NCI-H446 treated with DMSO at 0.1 percent for 48 hours (cell line): ENCODE measurements at places on chromosomes 7 and 10.

DNA sequence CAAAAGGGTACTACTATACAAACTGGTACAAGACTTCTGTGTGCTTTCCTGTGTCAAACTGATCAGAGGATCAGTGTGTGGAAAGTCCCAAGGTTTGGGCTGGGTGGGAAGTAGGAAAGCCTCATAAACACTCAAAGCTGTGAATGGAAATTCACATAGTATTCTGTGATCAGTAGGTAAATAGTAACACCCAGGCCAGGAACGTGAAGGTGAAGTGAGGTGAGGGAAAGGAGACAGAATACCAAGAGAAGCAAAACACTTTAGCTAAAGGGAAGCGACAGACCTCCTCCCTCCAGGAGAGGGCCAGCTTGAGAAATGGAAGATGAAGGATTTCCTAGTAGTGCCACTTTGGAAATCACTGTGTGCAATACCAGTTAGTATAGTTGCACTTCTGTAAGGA is 451.9 kb downstream of the KCNMA1 start:
- DNase-seq, result no peak

- DNase-seq, result no peak
Measured at GRCh38 chr7:39184391-39184790, 206.7 kb downstream of the POU6F2 start.

- no peak for DNase-seq
Measured at GRCh38 chr10:71645185-71645584, 74.4 kb downstream of the C10orf105 start.

- no peak for DNase-seq
Measured at GRCh38 chr10:4234661-4235060, 449.7 kb upstream of the KLF6 start.

DNA sequence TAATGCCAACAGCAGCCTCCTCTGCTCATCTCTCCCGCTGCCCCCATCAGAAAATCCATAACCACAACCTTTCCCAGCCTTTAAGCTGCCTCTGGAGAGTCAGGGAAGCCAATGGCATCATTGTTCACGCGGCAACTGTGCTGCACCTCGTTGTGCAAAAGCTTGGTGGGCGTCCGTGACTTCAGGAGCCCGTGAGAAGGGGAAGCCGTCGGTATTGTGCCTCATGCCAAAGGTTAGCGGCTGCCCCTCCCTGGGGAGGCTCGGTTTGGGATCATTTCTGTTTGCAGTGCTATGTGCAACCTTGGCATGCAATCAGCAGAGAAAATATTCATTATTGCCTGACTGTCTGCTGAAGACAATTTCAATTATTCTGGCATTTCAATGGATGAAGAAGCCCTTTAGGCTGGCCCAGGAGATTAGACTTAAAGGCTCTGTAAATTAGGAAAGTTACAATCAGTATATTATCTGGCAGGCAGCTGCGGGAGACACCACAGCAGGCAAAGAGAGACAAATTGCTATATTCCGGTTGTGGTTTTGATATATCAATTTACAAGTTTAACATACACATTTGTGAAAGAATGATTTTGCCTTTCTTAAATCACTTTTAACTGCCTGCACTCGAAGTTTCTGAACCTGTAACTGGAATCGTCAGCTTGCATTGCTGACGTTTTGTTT is 244.5 kb downstream of the GATA3 start:
- no peak for DNase-seq

GRCh38 chr7:142583446-142583845 is 165.8 kb upstream of the PRSS1 start:
- DNase-seq, result no peak

DNA sequence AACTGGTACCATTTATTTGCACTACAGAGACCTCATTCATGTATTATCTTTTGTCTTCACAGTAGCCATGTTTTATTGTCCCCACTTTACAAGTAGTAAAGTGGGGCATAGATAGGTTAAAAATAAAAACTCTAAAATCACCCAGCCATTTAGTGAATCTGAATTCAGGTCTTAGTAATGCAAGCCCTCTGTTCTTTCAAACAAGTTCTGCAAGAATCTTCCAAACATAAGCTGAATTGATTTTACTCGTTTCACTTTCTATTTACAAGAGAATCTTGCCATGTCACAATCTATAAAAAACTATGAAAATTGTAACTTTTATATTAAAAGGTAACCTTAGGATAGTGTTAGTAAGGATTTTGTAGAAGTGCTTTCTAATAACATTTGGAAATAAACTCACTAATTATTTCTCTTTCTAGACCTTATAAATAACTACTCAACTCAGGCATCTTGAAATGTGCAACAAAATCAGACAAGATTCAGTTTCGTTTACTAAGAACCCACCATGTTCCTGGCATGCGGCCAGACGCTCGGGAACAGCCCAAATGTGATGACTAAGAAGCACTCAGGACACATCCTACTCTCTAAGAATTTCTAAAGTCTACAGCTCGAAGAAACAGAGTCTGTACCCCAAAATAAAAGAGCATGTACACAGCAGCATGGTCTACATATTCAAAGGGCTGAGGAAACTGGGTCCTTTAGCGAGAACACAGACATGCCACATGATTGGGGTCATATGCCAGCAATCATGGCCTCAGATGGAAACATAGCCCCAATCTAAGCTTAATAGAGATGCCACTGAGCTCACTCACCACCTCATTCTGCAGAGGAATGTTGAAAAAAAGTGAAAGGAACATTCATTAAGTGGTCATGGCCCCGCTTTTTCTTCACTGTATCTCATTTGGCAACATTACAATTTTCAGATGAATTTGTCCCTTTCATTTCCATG is 167.6 kb downstream of the AMPH start:
- no peak for DNase-seq
